ENCODE measurements at places on chromosomes 6 and 20. TPM values are rescaled to one million over a fixed set of nuclear protein-coding genes. Genes with fewer than 3 reads are reported as not detected.

GRCh38 chr6:138865480-138866109, 69.7 kb downstream of the ECT2L start:
- DNase-seq = no peak

DNA sequence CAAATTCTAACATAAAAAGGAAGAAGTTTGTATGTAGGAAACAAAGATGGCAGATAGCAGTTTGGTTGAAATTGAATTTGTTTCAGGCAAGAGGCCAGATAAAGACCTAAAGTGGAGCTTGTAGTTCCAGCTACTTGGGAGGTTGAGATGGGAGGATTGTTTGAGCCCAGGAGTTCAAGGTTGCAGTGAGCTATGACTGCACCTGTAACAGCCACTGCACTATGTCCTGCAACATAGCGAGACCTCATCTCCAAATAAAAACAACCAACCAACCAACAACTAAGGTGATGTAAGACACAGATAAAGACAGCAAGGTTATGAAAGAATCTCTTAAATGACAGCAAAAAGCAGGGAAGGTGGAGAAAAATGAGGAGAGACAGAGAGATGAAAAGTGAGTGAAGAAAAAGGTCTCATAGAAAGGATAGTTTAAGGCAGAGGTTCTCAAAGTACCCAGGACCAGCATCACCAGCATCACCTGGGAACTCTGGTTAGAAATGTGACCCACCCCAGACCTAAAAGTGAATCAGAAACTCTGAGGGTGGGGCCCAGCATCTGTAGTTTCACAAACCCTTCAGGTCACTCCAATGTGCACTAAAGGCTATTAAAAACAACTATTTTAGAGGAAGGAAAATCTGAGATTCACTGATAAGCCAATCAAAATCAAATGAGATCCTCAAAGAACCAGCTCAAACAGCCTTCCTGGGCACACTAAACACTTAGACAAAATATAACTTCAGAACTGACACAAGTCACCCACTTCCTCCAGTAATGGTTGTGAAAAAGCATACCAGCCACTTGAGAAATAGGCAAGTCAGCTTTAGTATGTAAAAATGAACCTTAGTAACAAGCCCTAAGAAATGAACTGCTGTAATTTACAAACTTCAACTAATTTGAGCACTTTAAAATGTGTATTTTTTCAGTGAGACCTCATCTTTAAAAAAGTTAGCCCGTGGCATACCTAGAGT, 57.6 kb downstream of the FAM184A start:
- DNase-seq = no peak

DNA sequence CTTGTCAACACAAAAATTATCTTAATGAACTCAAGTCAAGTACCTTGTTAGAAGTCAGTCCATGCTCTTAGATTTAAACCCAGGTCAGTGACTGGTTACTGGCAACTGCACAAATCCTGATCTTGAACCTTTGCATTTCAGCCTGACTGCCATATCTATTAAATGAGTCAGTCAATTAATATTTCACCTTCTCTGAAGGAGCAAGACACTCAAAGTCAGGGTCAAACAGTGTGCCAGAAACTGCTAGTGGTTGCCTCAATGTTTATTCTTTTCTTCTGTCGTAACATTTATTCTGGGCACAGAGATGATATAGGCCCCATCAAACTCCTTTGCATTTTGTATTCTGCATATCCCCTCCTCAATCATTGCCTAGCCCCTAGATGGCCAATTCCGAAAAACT, 193.9 kb upstream of the MOCS1 start:
- DNase-seq = no peak

GRCh38 chr6:149431905-149432775, 32.1 kb downstream of the SUMO4 start:
- peak; percentile 82 for DNase-seq

GRCh38 chr6:107021446-107022185, 6.4 kb upstream of the MTRES1 start:
- no peak for DNase-seq

DNA sequence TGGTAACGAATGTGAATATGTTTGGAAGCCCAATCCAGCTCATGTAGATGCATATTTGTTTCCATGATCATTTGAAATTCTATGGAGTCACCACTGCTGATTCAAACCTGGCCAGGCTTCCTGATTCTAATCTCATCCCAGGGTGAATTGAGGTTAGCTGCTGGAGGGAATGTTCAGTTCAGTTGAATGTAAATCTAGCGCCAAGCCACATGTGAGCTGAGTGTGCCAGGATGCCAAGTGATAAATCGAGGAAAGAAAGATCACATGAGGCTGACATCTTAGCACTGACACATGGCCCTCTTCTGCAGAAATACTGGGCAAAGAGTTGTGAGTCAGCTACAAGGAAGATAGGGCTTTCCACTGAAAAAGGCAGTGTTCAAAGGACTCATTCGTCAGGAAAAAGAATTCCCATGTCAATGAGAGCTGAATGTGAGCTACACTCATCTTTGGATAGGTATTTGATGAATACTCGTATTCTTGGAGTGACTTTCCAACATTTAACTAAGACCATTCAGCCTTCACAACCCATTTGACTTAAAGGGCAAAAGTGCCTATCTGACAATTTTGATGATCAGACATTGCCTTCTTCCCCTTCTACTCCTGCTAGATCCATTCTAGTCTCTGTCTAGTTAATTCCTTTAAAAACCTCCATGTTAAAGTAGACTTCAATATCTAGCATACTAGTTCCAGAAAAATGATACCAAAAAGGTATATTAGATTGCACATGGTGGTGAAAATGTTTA, 172.1 kb downstream of the MTFR2 start:
- DNase-seq = no peak

The EEF1A2 gene
- polyA plus RNA-seq = 0.67 TPM

The ANKRD66 gene
- not detected for polyA plus RNA-seq

The C6orf15 gene
- not detected for polyA plus RNA-seq

The JPH2 gene
- polyA plus RNA-seq = 1.4 TPM

Data from left kidney (tissue), 8 donors.